Skeletal muscle cell (primary cell): ENCODE measurements at places on chromosomes 11 and 22.

DNA sequence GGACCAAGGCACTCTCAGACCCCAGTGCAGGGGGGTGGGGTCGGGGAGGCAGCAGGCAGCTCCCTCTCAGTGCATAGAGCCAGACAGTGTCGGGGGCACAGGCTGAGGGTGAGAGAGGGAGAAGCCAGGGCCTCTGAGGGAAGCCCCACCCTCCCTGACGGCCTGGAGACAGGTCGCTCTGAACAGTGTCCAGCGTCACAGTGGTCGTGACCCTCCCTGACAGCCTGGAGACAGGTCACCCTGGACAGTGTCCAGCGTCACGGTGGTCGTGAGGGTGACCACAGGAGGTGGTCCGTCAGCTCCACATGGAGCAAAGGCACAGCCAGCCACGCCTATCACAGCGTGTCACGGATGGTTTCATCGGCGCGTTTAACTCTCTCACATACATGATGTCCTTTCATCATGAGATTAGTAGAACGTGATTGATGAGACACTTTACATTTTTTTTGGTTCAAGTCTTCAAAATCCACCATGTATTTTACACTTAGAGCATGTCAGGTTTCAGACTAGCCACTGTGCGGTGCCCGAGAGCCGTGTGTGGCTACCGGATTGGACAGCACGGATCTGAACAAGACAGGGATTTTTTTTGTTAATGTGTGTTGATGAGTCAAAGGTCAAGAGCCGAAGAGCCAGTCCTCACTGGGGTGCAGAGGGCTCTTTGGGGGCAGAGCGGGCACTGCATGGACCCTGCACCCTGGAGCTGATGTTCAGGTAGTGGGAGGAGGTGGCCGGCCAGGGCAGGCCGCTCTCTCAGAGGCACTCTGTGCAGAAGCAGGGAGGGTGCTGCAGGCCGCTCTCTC lies 23.9 kb upstream of the PANX2 start:
- peak; percentile 36 for DNase-seq

DNA sequence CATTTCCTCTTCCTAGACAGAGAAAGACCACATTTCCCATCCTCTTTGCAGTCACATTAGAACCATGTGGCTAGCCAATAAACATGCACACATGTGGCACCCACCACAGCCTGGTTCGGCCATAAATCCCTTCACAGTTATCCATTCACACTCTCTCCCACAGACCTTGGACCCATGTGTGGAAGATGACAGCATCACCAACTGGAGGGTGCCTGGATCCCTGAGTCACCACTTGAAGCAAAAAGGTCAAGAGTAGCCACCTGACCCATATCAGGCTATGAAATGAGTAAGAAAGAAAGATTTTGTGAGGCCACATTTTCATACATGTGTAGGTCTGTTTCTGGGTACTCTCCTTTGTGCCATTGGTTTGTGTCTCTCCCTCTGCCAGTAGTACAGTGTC lies 9.0 kb upstream of the TMEM121B start:
- DNase-seq = no peak

GRCh38 chr11:68905421-68906360 lies 2.0 kb downstream of the IGHMBP2 start:
- no peak for DNase-seq

GRCh38 chr22:43109921-43110443 lies 568 bp upstream of the BIK start:
- DNase-seq = no peak

DNA sequence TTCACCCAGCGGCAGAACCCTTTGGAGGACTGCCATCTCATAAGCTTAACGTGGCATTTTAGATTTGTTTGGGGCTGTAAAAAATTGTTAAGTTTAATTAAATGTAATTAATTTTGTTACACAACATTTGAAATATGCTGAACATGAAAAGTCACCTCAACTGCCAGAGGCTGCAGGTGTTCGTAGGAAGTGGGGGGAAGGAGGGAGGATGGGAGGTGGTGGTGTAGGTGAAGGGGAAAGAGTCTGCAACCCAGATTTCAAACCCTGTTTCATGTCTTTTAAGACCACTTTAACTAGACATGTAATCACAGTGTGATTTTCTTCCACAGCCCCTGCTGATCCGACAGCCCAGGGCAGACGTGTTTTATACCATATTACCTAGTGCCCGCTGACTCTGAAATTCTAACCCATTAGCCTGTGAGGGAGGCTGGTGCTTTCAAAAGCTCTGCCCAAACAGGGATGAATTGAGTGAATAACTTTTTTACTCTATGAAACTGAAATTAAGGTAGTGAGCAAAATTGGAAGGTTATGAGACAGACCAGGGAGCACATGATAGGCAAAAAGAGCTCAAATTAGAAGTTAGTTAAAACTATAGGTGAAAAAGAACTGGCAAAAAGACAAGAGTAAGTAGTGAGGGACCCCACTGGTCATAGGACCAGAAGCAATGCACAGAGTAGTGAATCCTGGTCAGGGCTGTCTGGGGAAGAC lies 279.8 kb downstream of the DDX10 start:
- DNase-seq = no peak

GRCh38 chr22:35516723-35517122 lies 23.9 kb upstream of the RASD2 start:
- no peak for DNase-seq

GRCh38 chr11:60947700-60948099 lies 4.3 kb downstream of the SLC15A3 start:
- DNase-seq = no peak

- no peak for DNase-seq
These were observed 42.8 kb upstream of the HSPA8 start for GRCh38 chr11:123104697-123105096.

DNA sequence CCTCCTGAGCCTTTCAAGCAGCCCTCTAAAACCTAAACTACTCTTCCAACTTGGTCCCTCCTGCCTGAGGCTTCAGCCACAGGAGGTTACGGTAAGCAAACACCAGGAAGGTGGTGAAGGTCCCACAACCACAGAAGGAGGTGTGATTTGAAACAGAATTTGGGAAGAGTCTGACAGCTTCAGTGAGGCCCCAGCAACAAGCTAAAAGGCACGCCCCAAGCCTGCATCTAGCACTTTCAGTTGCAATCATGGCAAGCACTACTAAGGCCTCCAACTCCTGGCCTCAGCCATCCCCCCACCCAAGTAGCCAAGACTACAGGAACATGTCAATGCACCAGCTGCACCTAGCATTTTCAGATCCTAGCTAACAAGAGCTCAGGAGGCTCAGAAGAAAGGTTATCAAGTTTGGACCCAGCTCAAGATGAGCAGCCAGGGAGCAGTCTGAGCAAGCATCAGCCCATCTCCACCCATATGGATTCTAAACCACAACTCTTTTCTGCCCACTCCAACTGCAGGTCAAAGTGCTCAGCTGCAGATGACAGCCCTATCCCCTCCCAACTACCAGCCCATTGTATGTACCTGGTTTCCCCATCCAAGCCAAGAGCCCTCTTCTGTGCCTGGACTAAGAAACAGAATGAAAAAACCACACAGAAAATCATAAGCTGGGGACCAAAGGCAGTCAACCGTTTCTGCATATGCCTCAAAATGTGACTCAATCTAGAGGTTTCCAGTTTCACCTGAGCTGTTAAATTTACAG lies 10.4 kb upstream of the AHNAK start:
- DNase-seq = no peak

DNA sequence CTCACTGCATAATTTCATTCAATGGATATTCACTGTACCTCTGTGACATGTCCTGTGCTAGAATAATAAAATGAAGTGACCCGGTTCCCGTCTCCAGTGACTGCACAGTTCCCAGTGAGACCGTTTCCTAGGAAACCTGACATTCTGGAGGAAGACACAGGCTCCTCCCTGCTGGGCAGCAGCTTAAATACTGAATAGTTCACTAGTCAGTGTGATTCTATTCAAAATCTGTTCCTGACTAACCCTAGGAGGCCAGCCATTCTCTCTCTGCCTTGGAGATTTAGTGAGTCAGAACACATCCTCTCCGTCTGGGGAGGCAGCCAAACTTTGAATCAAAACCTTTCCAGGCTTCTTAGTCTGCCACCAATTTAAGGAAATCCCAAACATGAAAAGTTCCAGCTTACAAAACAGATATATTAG lies 11.3 kb downstream of the TRIM66 start:
- DNase-seq = peak; percentile 89

DNA sequence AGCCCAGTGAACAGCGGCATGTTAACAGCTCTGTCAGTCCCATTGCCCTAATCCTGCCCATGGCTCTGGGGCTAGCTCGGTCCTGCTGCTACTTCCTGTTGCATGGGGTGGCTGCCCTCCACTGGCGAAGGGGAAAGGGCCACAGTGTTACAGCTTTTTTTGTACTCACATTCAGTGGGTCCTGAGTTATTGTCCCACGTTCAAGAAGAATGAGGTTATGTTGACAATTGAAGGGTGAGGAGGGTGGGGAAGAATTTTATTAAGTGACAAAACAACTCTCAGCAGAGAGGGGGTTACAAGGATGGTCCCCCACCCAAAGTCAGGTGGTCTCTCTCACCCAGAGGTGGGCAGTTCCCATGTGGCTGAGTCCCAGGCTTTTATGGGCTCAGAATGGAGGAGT lies 17.7 kb upstream of the MS4A7 start:
- no peak for DNase-seq

DNA sequence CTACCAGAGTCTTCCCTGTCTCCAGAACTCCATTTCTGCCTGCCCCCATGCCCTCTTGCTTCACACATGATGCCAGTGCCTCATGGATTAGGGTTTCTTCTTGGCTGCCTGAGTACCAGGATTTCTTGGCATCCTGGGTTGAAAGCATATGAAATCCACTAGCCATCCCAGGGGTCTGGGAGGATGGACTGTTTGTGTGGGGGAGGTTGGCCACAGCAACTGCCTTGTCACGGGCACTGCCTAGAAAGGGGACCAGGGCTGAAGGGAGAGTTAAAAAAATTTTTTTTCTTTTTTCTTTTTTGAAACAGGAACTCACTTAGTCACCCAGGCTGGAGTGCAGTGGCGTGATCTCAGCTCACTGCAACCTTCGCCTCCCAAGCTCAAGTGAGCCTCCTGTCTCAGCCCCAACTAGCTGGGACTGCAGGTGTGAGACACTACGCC lies 4.2 kb downstream of the USP35 start:
- no peak for DNase-seq

DNA sequence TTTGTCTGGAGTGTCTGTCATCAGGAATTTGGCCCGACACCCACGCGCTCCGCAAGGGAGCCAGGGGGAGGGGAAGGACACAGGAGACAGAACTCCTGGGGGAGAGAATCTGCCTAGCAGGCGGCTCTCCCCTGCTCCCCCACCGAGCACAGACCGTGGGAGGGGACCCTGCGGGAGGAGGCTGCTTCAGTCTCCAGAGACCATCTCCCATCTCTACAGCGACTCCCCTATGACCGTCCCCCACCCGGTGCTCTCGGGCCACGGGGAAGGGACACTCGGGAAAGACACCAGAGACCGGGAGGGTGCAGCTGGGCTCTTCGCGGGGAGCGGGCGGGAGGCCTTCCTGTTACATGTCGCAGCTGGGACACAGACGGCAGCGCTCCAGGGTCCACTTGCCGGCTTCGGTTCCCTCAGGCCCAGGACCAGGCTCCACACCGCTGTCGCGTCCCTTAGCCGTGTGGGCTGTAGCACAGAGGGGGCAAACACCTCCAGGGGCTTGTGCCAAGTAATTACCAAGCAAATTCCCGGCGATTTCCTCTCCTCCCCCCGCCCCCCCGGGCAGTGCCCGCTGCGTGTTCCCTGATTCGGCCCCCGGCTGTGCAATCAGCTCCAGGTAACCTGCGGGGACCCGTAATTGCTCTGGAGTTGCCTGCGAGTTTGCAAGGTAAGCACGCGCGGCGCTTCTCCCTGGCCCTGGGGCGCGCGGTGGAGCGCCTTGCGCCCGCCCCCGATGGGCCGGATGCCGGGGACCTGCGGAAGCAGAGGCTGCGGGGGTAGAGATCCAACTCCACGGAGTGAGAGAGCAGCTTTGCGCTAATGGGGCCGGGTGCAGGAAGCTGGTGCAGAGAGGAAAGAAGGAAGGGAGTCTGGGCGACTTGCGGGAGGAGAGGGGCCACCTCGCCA lies 155.1 kb upstream of the CADM1 start:
- no peak for DNase-seq

DNA sequence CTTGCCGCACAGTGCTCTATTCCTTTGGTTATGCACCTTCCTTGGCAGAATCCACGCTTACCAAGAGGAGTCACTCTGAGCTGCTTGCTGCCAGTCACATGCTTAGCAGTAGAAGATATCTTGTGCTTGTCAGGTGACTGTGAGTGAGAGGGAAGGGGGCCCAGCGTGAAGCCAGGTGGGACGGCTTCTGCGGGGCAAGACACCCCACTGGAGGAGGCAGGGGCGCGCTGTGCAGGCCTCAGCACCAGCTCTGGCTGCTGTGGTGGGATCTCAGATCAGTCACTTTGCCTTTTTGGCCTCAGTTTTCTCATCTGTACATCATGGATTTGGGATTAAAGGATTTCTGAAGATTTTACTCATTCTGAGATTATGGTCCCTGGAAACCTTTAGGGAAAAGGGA lies 63.9 kb upstream of the B3GAT1 start:
- no peak for DNase-seq

DNA sequence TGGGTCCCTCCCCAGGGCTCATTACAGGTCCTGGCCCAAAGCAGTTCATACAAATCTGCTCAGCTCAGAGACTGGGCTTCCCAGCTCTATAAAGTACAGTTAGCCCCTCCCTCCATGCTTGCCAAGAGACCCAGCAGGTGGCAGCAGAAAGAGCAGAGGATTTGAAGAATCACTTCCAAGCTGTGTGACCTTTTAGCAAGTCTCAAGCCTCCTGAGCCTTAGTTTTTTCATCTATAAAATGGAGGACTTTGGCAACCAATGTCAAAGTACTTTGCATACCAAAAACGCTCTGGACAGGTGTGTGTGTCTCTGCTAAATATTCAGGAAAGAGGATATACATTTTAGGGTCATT lies 26.6 kb downstream of the RELT start:
- no peak for DNase-seq

- no peak for DNase-seq
These were observed 697.2 kb downstream of the ETS1 start for GRCh38 chr11:127890030-127890615.

GRCh38 chr11:75597636-75598035 lies 35.6 kb downstream of the SERPINH1 start:
- DNase-seq = no peak

- DNase-seq = no peak
These were observed 3.6 kb upstream of the APOBEC3A start for GRCh38 chr22:38953577-38954413.

- no peak for DNase-seq
These were observed 18.6 kb downstream of the TP53AIP1 start for GRCh38 chr11:128924104-128924503.

DNA sequence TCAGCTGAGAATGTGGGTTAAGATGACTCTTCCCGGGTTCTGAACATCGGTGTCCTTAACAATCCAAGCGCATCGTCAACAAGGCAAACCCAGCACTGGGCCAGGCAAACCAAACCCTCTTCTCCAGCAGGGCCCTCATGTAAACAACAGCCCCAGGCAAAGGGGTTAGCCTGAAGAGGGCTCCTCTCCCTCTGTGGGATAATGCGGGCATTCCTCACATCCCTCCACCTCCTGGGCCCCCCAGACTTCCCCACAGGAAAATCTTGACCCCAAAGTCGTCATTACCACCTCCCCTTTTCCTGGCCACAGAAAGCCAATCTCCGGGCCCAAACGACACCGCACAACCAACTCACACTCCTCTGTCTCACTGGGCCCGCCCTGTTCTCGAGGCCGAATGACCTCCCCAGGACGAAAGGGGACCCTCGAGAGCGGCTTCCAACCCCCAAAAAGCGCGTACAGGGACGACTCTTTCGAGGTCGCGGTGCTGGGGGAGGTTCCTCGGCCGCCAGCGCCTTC lies 566 bp downstream of the DDB1 start:
- no peak for DNase-seq
